Left cardiac atrium (tissue), 4 donors: ENCODE measurements at places on chromosomes 2 and 18.

DNA sequence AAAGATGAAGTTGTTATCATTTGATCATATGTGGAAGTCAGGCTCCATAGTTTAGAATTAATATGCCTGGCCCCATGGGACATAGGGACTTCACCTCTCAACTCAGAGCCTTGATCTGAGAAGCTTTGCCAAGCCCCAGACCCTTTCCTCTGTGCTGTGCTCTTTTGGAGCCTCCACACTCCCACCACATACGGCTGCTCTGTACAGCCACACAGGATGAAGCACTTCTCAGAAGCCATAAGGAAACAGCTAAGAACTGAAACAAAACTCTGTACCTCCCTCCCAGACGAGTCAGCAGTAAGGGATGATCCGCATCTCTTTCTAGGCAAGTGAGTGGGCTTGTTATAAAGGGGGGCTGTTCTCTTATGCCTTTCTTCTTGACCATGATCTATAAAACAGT is 66.5 kb downstream of the CAB39 start:
- DNase-seq = no peak

GRCh38 chr2:10613263-10613662 is 76.5 kb downstream of the NOL10 start:
- DNase-seq = no peak

DNA sequence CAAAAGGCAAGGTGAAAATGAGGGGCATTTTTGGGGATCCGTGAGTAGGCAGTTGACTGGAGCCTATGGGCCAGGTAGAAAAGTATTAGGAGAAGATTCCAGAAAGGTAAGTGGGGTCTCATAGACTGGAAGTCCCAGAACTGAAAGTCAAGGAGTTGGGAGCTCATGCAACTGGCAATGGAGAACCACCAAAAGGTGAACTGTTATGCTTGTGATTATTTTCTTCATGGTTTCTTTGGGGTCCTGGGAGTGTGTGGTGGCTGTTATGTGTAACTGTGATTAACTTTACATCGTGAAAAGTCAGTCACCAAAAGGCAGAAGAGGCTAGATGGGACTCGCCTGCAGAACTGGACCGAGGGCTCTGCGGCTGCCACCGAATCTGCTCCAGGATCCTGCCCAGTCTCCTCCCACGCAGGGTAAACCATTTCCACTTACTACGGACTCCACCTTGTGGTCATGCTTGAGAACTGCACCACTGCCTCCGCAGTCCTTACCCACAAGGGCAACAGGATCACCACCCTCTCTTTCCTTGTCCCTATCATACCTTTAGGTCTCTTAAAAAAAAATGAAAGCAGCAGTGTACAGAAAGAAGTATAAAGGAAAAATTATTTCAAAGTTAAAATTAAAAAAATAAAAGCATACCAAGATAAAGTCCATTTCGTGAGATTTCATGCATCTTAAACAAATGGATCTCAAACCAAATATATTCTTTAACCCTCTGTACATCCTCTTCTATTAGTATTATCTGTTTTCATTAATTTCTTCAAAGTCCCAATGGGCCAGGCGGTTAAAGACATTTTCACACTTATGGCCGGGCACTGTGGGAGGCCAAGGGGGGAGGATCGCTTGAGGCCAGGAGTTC is 15.6 kb upstream of the CEP68 start:
- DNase-seq = peak; percentile 86

DNA sequence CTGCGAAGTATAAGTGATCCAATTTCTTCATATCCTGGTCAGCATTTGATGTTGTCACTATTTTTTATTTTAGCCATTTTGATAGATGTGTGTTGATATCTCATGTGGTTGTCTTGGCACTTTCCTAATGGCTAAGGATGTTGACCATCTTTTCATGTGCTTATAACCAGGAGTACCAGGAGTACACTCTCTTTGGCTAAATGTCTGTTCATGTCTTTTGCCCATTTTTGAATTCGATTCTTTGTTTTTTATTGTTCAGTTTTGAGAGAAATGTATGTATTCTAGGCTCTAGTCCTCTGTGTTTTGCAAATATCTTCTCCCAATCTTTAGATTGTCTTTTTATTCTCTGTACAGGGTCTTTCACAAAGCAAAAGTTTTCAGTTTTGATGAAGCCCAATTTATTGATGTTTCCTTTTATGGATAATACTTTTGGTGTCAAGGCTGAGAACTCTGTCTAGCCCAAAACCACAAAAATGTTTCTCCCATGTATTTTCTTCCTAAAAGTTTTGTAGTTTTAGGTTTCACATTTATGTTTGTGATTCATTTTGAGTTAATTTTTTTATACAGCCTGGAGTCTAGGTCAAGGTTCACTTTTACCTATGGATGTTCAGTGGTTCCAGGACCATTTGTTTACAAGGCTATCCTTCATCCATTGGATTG is 65.4 kb downstream of the SDC1 start:
- DNase-seq = no peak

GRCh38 chr2:52745144-52745543 is 1022.5 kb upstream of the CHAC2 start:
- DNase-seq = no peak
